Peyer's patch (tissue), 4 donors: ENCODE measurements at places on chromosomes 16 and 17.
A peak's percentile ranks its signal among the peaks of the same experiment; 100 is the strongest.

DNA sequence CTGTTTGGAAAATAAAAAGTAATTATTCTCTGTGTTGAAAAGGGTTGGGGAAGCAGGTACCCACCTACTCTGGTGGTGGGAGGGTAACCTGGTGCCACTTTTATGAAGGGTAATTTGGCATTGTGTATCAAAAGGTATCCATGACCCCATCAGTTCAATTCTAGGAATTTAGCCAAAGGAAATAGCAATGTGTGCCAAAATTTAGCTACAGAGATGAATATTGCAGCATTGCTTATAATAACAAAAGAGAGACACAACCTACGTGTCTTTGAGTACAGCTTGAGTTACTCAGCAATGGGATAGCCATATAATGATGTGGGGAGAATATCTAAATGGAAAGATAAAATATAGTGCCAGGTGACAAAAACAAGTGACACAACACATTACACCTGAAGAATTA lies 170.7 kb downstream of the NTN1 start:
- no peak overlapping the region for H3K4me3 ChIP-seq
- no peak overlapping the region for H3K27ac ChIP-seq
- no peaks in the 10 kb centered on the region for H3K36me3 ChIP-seq
- H3K27me3 ChIP-seq, result no peaks in the 10 kb centered on the region
- DNase-seq, result no peak

DNA sequence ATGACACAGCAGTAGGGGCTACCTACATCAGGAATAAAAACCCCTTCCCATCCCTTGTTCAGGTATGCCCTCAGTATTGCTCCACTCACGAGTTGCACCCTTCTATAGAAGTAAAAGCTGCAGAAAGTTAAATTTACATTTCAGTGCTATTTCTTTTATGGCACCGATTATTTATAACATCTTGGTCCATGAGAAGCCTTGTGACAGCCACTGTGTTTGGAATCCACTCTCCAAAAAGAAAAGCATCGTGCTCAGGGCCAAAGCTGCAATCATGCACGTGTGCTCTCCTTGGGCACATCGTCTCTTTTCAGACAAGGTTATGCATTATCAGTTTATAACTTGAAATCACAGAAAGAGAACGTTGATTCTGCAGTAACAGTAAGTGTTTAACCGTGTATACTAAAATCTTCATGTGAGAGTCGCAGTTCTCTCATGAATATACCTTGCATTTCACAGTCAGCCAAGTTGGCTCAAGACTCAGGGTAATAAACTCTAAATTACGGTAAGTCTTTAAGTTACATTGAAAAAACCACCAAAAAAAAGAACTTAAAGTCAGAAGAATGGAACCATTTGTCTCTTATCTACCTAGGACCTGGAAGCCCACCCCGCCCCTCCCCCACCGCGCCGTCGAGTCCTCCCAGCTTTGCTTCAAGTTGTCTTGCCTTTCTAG lies 189.6 kb downstream of the CPPED1 start:
- H3K27me3 ChIP-seq, result no peaks in the 10 kb centered on the region
- no peak overlapping the region for H3K27ac ChIP-seq
- no peaks in the 10 kb centered on the region for H3K36me3 ChIP-seq
- DNase-seq, result no peak
- no peak overlapping the region for H3K4me3 ChIP-seq
- H3K4me1 ChIP-seq, result no peaks in the 10 kb centered on the region

GRCh38 chr16:13521356-13521755 lies 398.6 kb upstream of the ERCC4 start:
- no peak overlapping the region for H3K27ac ChIP-seq
- DNase-seq, result no peak
- H3K36me3 ChIP-seq, result no peaks in the 10 kb centered on the region
- no peaks in the 10 kb centered on the region for H3K4me1 ChIP-seq

DNA sequence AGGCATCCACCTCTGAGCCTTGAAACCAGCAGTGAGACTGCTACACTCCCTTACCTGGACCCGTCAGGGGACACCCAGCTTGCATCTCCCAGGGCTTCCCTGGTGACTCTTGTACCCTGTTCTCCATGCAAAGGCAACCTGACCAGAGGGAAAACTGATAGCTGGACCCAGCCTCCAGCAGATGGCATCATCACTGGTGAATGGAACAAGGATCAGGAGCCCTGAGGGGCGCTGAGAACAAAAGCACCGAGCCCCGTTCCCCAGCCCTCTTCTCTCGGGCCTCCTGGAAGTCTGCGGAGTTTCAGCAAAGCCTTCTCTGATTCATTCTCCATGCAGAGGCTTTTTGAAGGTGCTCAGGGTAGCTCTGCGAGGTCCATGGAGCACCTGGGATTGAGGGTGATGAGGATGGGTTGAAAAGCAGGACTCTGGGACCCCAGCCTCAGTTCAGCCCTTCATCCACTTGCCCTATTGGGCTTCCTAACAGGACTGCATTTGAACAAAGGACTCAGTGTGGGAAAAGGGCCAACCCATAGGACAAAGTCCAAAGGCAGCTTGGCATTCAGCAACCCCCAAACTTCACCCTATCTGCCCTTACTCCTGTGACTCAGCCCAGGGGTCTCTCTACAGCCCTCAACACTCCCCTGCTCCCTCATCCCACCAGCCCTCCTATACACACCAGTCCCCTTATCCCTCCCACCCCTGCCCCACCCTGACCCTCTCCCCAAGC lies 45.0 kb upstream of the LHX1 start:
- no peaks in the 10 kb centered on the region for H3K36me3 ChIP-seq
- no peaks in the 10 kb centered on the region for H3K27me3 ChIP-seq
- H3K4me1 ChIP-seq, result no peaks in the 10 kb centered on the region
- no peak overlapping the region for H3K27ac ChIP-seq

GRCh38 chr17:35679007-35679682 lies 52.3 kb upstream of the RASL10B start:
- no peaks in the 10 kb centered on the region for H3K4me1 ChIP-seq
- no peak for DNase-seq
- H3K27ac ChIP-seq, result no peak overlapping the region

- no peak overlapping the region for H3K27ac ChIP-seq
- H3K27me3 ChIP-seq, result no peaks in the 10 kb centered on the region
- H3K4me3 ChIP-seq, result no peak overlapping the region
Observed at GRCh38 chr16:31485571-31485970, 2.6 kb downstream of the SLC5A2 start.

- no peaks in the 10 kb centered on the region for H3K4me1 ChIP-seq
- H3K27me3 ChIP-seq, result no peaks in the 10 kb centered on the region
- H3K4me3 ChIP-seq, result no peak overlapping the region
- H3K36me3 ChIP-seq, result no peaks in the 10 kb centered on the region
- no peak for DNase-seq
Observed at GRCh38 chr17:80561541-80562114, 17.0 kb downstream of the RPTOR start.

GRCh38 chr16:49734331-49734730 lies 121.6 kb downstream of the ZNF423 start:
- H3K4me3 ChIP-seq, result no peak overlapping the region
- no peaks in the 10 kb centered on the region for H3K4me1 ChIP-seq
- H3K27ac ChIP-seq, result no peak overlapping the region
- DNase-seq, result no peak

- peak within 1 kb of the TSS; percentile 72 for H3K4me3 ChIP-seq
- peaks cover 5% of the 10 kb centered on the region for H3K4me1 ChIP-seq
- no peaks in the 10 kb centered on the region for H3K36me3 ChIP-seq
- peaks cover 5% of the 10 kb centered on the region for H3K27me3 ChIP-seq
Observed at GRCh38 chr16:67247192-67248072, at the start of gene FHOD1. Gene FHOD1, minus strand, starts transcription at chr16:67247481. Its CDS starts 71 bp downstream, at chr16:67247410.
